Amygdala (tissue), 56 donors: ENCODE measurements at places on chromosomes 7 and 10.

GRCh38 chr10:129417870-129418269 is 49.2 kb upstream of the MGMT start:
- DNase-seq = no peak

- DNase-seq = no peak
These were observed 40.8 kb downstream of the NRP1 start for GRCh38 chr10:33293531-33294170.

GRCh38 chr7:45699015-45699309 is 124.8 kb downstream of the ADCY1 start:
- no peak for DNase-seq

GRCh38 chr7:41295455-41295815 is 407.5 kb downstream of the INHBA start:
- DNase-seq = no peak
